ENCODE measurements at places on chromosomes 12 and 14.
A peak's percentile ranks its signal among the peaks of the same experiment; 100 is the strongest.

GRCh38 chr12:49583366-49584094, 15.6 kb upstream of the MCRS1 start:
- no peak for DNase-seq

- DNase-seq: no peak
Measured at GRCh38 chr14:23113431-23114119, 5.5 kb downstream of the CEBPE start.

DNA sequence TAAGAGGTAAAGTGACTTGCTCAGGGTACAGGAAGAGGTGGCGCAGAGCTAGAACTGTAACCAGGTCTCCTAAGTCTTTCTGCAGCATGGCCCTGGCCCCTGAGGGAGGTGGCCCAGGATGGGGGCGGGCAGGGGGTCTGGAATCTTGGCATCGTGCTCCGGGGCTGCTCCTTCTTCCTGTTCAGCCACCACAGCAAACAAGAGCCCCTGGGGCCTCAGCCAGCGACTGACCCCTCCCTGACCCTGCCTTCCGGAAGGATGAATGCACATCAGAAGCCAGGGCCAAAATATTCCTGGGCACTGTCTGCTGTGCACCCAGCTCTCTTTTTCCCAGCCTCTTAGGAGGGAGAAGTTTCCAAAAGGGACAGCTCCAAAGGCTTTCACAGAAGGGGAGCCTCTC, 242.8 kb downstream of the DPF3 start:
- DNase-seq: no peak

DNA sequence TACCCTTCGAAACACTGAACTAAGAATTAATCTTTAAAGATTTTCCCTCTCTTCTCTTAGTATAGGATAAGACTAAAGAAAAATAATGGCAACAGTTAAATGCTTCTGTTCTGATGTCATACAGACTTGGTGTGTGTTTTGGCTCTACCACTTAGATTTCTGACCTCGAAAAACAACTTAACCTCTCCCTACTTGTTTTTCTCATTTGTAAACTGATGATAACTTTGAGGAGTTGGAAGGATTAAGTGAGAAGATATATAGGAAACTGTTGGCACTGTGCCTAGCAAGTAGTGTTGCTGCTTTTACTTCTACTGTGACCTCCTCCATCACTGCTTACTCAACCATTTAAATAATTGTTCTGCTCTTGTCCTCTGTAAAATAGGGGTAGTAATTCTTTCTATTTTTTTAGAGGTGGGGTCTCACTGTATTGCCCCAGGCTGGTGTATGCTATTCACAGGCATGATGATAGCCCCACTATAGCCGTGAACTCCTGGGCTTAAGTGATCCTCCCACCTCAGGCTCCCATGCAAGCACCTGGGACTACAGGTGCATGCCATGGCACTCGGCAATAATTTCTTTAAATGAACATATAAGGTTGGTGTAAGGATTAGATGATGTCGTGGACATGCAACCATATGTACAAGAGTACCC, 22.4 kb downstream of the PALS1 start:
- DNase-seq: no peak

- DNase-seq: no peak
Measured at GRCh38 chr14:22492622-22493542, 96.1 kb downstream of the DAD1 start.

DNA sequence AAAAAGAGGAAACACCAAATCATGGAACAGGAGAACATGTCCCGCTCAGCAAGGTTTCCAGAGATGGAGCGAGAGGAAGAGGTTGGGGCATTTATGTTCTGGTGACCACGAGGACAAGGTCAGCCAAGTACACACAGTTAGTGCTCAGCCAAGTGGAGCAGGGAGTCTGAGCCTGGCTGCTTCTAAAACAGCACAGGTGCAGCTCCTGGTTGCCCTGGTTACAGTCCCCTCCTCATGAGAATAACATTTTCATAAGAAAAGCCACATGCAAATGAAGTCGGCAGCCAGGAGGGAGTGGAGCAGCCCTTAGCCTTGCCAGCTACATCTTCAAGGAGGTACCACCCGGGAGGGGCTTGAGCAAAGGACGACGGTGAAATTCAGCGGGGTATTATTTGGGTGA, 81.8 kb downstream of the NOS1 start:
- DNase-seq: no peak

GRCh38 chr14:93986955-93987354, 10.1 kb upstream of the CCDC197 start:
- no peak for DNase-seq

DNA sequence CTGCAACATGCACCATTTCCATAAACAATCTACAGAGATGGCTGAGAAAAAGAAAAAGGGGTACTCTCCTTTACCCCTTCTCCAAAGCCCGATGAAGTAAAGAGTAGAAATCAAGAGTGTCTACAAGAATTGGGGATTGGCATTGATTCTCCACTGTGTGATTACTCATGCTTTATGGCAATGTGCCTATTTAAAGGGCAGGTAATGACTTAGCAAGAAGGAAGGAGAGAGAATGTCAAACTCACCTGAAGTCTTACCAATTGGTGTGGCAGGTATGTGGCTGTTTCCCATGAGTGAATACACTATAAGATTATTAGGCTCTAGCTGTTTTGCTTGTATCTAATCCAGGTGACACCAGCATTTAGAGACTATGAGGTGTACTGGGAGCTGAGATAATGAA, 275.3 kb downstream of the CCER1 start:
- no peak for DNase-seq

GRCh38 chr14:68268197-68268596, 448.6 kb downstream of the RAD51B start:
- no peak for DNase-seq

DNA sequence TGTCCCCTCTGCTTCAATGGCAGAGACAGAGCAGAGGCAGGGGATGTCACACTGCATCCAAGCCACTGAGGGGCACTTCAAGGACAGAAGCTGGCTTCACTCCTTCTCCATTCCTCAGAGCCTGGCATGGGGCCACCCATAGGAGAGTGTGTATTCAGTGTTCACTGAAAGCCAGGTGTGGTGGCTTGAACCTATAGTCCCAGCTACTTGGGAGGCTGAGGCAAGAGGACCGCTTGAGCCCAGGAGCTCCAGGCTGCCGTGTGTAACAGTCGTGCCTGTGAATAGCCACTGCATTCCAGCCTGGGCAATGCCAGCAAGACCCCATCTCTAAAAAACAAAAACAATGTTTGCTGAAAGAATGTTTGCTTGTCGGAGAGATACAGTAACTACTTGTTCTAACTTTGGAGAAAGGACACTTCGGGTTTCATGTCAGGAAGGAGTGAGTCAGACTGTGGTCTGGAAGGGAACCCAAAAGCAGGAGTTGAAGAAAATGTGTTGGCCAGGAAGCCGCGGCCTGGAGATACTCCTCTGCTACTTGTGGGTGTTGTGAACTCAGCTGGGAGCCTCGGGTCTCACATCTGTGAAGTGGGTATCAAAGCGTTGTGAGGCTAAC, 43.4 kb downstream of the ELK3 start:
- peak; percentile 80 for DNase-seq

DNA sequence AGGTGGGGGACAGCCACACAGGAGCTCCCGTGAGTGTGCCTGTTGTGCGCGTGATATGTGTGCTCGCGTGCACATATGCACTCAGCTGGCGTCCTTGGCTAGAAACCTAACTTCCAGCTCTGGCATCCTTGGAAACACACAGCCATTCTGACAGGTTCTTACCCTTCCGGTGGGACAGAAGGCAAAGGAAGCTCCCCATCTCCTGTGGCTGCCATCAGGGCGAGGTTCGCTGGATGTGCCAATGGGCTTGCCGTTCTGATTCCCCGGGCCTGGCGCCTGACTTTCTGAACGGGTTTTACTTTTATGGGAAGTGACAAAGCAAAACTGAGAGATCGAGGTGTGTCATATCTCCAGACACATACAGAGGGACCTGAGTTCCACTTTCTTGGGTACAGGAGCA, 124.7 kb downstream of the PAPOLA start:
- DNase-seq: no peak

GRCh38 chr12:89597770-89598169, 71.9 kb upstream of the POC1B start:
- no peak for DNase-seq

- no peak for DNase-seq
Measured at GRCh38 chr12:16881986-16882570, 276.1 kb upstream of the LMO3 start.

GRCh38 chr14:32564596-32564995, 235.5 kb downstream of the AKAP6 start:
- DNase-seq: no peak

GRCh38 chr12:32893458-32893857, 3.1 kb downstream of the PKP2 start:
- peak; percentile 20 for DNase-seq

DNA sequence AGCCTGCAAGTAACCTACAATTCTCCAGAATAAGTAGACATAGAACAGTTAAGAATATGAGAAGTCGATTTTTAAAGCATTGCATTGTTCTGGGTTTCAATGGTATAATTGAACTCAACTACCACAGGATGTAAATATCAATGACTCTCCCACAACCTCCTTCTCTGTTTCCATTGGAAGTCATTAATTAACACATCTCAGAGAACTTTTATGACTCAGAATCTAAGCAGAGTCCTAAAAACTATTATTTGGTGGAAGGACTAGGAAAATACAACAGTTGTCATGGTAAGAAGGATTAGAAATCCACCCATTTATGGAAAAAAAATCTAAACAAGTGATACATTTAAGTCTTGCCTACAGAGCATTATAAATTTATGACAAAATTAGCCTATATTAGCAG, 21.1 kb upstream of the CPNE8 start:
- no peak for DNase-seq
